ENCODE measurements at places on chromosomes 16 and 17. TPM values are rescaled to one million over a fixed set of nuclear protein-coding genes. Genes with fewer than 3 reads are reported as not detected.
A peak's percentile ranks its signal among the peaks of the same experiment; 100 is the strongest.

The SAMD14 gene
- polyA plus RNA-seq: 1.3 TPM

- H3K4me1 ChIP-seq: no peaks in the 10 kb centered on the region
- peaks cover 8% of the 10 kb centered on the region for H3K36me3 ChIP-seq
- no peaks in the 10 kb centered on the region for H3K27me3 ChIP-seq
- no peak for DNase-seq
- H3K4me3 ChIP-seq: no peak overlapping the region
Measured at GRCh38 chr17:17224137-17224536, 12.8 kb downstream of the FLCN start.

GRCh38 chr16:48612611-48613010, 2.6 kb upstream of the N4BP1 start:
- H3K4me3 ChIP-seq: no peak overlapping the region
- H3K36me3 ChIP-seq: no peaks in the 10 kb centered on the region
- H3K27me3 ChIP-seq: no peaks in the 10 kb centered on the region
- DNase-seq: no peak
- peaks cover 9% of the 10 kb centered on the region for H3K4me1 ChIP-seq
- peak overlapping the region; percentile 51 for H3K27ac ChIP-seq

- H3K4me1 ChIP-seq: peaks cover 4% of the 10 kb centered on the region
- peak overlapping the region; percentile 30 for H3K4me3 ChIP-seq
- no peak overlapping the region for H3K27ac ChIP-seq
- H3K36me3 ChIP-seq: no peaks in the 10 kb centered on the region
- DNase-seq: peak; percentile 65
Measured at GRCh38 chr16:138049-138417, 440 bp downstream of the NPRL3 start.

- H3K4me3 ChIP-seq: no peak overlapping the region
- no peak for DNase-seq
- H3K27ac ChIP-seq: no peak overlapping the region
- H3K27me3 ChIP-seq: no peaks in the 10 kb centered on the region
- H3K36me3 ChIP-seq: no peaks in the 10 kb centered on the region
Measured at GRCh38 chr16:80819988-80820387, 15.6 kb upstream of the CDYL2 start.

All from pancreas (tissue), 10 donors.